ENCODE measurements at places on chromosomes 5 and 9. TPM values are rescaled to one million over a fixed set of nuclear protein-coding genes. Genes with fewer than 3 reads are reported as not detected.

Gene ASPN
- total RNA-seq = 13.6 TPM

DNA sequence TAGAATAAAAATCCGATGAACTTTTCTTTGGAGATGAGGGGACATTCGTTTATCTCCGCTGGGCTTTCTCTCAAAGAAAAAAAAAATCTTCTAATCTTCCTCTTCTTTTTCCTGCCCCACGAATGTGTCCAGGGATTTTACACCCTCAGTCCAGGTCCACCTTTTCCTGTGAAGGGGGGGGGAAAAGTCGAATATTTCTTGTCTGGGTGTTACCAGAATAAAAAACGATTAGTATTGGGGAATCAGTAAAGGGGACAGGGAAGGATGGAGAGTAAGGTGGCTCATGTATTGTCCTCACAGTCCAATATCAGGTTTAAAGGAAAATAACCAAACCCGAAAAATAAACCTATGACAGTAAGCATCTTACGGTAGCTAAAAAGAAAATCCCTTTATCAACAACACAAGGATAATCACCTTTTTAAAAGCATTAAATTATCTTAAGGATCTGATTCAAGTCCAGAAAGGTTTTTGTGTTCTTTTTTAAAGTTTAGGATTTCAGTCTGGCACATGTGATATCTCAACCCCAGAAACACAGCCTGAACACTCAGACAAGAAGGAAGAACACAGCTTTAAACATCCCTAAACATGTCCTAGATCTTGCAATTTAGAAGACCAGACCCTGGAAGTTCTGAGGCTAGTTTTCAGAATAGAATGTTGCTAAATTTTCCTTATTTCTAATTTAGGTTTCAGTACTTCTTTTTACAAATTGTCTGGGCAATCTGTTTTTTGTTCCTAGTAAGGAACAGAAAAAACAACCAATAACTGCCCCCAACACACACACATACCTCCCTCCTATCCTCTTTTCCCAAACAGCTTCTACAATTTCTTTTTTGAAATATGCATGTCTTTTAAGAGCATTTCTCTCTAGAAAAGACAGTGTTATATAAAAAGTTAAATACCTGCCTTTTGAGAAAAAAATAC lies 1.2 kb downstream of the ZNF608 start:
- H3K27ac ChIP-seq = peak overlapping the region; percentile 91
- H3K36me3 ChIP-seq = no peaks in the 10 kb centered on the region
- DNase-seq = no peak
- no peaks in the 10 kb centered on the region for H3K27me3 ChIP-seq
- H3K4me1 ChIP-seq = peaks cover 72% of the 10 kb centered on the region

DNA sequence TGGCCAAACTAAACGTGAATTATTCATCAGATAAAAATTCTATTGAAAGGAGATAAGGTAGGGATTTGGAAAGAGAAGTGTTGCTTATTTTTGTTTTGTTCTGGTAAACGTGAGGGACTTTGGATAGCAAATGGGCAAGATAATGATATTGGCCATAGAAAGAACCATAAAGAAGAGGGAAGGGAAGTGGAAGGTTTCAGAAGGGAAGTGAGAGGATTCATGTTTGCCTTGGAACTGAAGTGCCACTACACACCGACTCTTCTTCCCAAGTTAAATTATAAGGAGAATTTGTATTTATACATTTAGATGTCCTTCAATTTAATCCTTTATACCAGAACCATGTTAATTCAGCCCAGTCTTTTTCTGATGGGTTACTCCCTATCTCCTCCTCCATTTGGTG lies 42.1 kb upstream of the TAF11L2 start:
- DNase-seq = no peak
- H3K4me1 ChIP-seq = no peaks in the 10 kb centered on the region
- no peak overlapping the region for H3K27ac ChIP-seq
- H3K27me3 ChIP-seq = no peaks in the 10 kb centered on the region
- H3K4me3 ChIP-seq = no peak overlapping the region
- H3K36me3 ChIP-seq = no peaks in the 10 kb centered on the region

- DNase-seq = no peak
- H3K27me3 ChIP-seq = no peaks in the 10 kb centered on the region
- H3K27ac ChIP-seq = peak overlapping the region; percentile 21
- peaks cover 7% of the 10 kb centered on the region for H3K4me1 ChIP-seq
- no peaks in the 10 kb centered on the region for H3K36me3 ChIP-seq
These were observed 200.2 kb downstream of the SLIT3 start for GRCh38 chr5:169100735-169101075.

DNA sequence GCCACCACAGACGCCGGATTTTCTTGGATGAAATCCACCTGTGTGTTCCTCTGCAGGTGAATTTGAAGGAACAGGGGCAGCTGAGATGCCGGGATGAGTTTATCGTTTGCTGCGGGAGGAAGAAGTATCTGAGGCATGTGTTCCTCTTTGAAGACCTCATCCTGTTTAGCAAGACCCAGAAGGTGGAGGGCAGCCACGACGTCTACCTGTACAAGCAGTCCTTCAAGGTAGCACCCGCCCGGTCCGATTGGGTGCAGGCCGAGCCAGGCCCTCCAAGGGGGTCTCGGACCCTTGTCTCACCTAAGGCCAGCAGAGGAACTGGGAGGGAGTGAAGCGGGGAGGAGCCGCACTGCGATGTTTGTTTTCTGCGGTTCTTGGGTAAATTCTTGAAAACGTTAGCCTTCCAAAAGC lies 18.4 kb upstream of the LRRC14B start:
- H3K36me3 ChIP-seq = no peaks in the 10 kb centered on the region
- H3K4me1 ChIP-seq = peaks cover 4% of the 10 kb centered on the region

DNA sequence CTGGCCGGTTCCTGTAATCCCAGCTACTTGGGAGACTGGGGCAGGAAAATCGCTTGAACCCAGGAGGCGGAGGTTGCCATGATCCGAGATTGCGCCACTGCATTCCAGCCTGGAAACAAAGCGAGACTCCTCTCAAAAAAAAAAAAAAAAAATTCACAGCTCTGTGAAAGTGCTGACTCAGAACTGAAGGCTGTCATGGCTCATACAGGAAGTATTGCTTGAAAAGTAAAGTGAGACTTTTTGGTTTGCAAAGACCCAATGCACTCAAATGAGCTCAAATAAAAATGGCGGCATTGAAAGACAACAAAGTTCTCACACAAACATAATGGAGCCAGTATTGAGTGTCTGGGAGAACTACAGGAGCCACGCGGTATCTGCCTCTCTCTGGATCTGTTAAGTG lies 202.1 kb downstream of the FBXL7 start:
- no peak overlapping the region for H3K4me3 ChIP-seq
- H3K36me3 ChIP-seq = no peaks in the 10 kb centered on the region
- H3K27ac ChIP-seq = no peak overlapping the region
- no peak for DNase-seq
- no peaks in the 10 kb centered on the region for H3K27me3 ChIP-seq

Gene MEIKIN
- total RNA-seq = not detected

GRCh38 chr9:2390028-2390427 lies 231.6 kb upstream of the VLDLR start:
- H3K27me3 ChIP-seq = no peaks in the 10 kb centered on the region
- H3K4me1 ChIP-seq = no peaks in the 10 kb centered on the region
- H3K36me3 ChIP-seq = no peaks in the 10 kb centered on the region

Gene BTNL8
- total RNA-seq = 0.34 TPM

DNA sequence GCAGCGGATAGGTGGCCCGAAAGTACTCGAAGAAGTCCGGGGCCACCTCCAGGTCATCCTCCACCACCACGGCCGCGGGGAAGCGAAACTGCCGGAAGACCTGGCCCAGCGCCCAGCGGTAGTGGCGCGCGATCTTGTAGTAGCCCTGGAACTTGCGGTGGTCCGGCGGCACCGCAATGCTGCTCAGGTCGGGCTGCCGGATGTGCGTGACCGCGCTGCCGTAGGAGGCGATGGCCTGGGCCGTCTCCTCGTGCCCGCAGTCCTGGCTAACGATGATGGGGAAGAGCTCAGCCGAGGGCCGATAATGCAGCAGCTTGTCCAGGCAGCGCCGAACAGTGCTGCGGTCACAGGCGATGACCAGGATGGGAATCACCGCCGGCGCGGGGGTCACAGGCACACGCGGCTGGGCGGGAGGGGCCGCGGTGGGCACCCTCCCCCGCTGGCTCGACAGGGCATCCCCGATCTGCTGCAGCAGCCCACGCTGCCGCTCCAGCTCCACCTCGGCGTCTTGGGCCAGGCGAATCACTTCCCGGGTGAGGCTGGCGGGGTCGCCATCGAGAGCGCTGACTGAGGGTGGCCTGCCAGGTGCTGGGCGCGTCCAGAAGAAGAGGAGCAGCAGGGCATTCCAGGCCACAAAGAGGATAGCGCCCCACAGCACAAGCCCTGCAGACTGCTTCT lies 10.2 kb downstream of the MGAT1 start:
- no peak overlapping the region for H3K4me3 ChIP-seq
- H3K4me1 ChIP-seq = peaks cover 31% of the 10 kb centered on the region
- peak; percentile 53 for DNase-seq
- peaks cover 38% of the 10 kb centered on the region for H3K36me3 ChIP-seq
- H3K27ac ChIP-seq = no peak overlapping the region

Gene PRKAA1
- total RNA-seq = 85.0 TPM

GRCh38 chr9:127395497-127396252 lies 1.3 kb upstream of the SLC2A8 start:
- H3K4me3 ChIP-seq = peak overlapping the region; percentile 73
- no peak overlapping the region for H3K27ac ChIP-seq
- peaks cover 28% of the 10 kb centered on the region for H3K4me1 ChIP-seq
- peaks cover 14% of the 10 kb centered on the region for H3K36me3 ChIP-seq
- no peaks in the 10 kb centered on the region for H3K27me3 ChIP-seq
- no peak for DNase-seq

GRCh38 chr9:6781476-6781875 lies 23.7 kb downstream of the KDM4C start:
- H3K4me3 ChIP-seq = no peak overlapping the region
- DNase-seq = no peak
- peaks cover 52% of the 10 kb centered on the region for H3K4me1 ChIP-seq
- H3K36me3 ChIP-seq = no peaks in the 10 kb centered on the region

DNA sequence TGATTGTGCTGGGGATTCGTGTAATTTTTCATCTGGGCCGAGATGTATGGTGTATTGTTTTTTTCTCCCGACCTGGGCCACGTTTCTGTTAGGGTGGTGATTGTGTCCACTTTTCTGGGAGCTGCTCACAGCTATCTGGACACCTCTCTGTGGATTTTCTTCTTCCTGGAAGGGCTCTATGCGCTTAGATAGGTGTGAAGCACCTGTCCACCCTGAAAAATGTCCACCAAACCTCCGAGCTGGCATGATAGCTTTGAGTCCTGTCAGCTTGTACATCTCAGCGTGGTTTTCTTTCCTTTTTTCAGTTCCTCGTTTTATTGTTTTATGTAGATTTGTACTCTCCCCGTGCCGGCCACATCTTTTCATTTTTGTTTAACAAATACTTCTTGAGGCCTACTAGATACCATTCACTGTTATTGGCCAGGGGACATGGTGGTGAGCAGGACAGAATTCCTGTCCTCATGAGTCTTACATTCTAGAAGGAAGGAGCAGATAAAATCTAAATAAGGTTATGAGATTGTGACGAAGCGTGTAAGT lies 1.1 kb downstream of the UGCG start:
- no peak for DNase-seq
- H3K36me3 ChIP-seq = no peaks in the 10 kb centered on the region

DNA sequence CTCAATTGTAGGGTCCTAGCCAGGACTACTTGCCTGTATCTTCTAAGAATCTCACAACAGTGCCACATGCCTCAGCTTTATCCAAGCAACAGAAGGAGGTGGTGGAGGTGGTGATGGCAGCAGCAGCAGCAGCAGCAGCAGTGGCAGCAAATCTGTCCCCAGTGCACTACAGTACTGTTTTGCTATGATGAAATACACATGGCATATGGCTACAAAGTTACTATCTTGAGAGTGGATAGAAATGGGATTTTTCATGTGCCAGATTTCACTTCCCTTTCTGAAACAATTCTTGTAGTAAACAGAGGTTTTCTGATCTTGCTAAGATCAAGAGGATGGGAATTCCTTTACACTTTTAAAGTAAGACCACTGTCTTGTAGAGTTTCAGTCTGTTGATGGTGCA lies 8.1 kb upstream of the CYSTM1 start:
- no peak overlapping the region for H3K4me3 ChIP-seq
- H3K4me1 ChIP-seq = no peaks in the 10 kb centered on the region
- no peak overlapping the region for H3K27ac ChIP-seq
- no peaks in the 10 kb centered on the region for H3K27me3 ChIP-seq

DNA sequence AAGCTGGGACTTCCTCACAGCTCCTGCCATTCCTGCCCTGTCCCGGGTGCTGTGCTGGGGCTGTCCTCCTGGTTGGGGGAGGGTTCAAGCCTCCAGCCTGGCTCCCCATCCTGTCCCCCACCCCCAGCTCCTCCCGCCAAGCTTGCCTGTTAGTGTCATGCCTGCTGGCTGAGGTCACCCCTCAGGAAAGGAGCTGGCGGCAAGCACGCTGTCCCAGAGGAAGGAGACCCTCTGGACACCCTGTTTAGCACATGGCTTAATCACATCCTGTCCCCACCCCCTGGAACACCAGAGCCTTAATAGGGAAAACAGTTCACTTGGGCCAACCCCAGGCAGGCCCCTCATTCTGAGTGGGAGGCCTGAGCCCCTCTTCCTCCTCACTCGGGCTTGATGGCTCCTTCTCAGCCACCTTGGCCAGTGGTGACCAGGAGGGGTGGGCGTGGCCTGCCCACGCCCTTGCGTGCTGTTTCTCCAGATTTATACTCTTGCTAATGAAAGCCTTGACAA lies 9.2 kb upstream of the PHYHD1 start:
- no peaks in the 10 kb centered on the region for H3K27me3 ChIP-seq
- H3K4me3 ChIP-seq = no peak overlapping the region
- peaks cover 77% of the 10 kb centered on the region for H3K4me1 ChIP-seq
- no peak for DNase-seq
- H3K27ac ChIP-seq = peak overlapping the region; percentile 63

GRCh38 chr9:124284237-124284831 lies 26.6 kb downstream of the NEK6 start:
- no peaks in the 10 kb centered on the region for H3K27me3 ChIP-seq
- H3K4me3 ChIP-seq = no peak overlapping the region

Gene PNPLA7
- total RNA-seq = 4.2 TPM

GRCh38 chr9:98806394-98807035 lies 955 bp upstream of the GALNT12 start:
- H3K4me1 ChIP-seq = peaks cover 80% of the 10 kb centered on the region
- H3K36me3 ChIP-seq = no peaks in the 10 kb centered on the region
- H3K27ac ChIP-seq = peak overlapping the region; percentile 85
- peak overlapping the region; percentile 62 for H3K4me3 ChIP-seq

GRCh38 chr5:157917491-157917890 lies 58.5 kb upstream of the CLINT1 start:
- no peak for DNase-seq
- peaks cover 28% of the 10 kb centered on the region for H3K4me1 ChIP-seq
- H3K36me3 ChIP-seq = no peaks in the 10 kb centered on the region
- no peak overlapping the region for H3K4me3 ChIP-seq

- H3K36me3 ChIP-seq = no peaks in the 10 kb centered on the region
- H3K4me1 ChIP-seq = peaks cover 3% of the 10 kb centered on the region
- DNase-seq = no peak
- H3K27me3 ChIP-seq = no peaks in the 10 kb centered on the region
- H3K27ac ChIP-seq = no peak overlapping the region
These were observed 57.8 kb upstream of the LARP1 start for GRCh38 chr5:154697371-154697770.

- peak overlapping the region; percentile 67 for H3K27ac ChIP-seq
- no peak overlapping the region for H3K4me3 ChIP-seq
- no peaks in the 10 kb centered on the region for H3K27me3 ChIP-seq
- no peak for DNase-seq
These were observed 361.1 kb downstream of the DEPDC1B start for GRCh38 chr5:60338846-60339245.

- no peak overlapping the region for H3K27ac ChIP-seq
- no peak overlapping the region for H3K4me3 ChIP-seq
- no peaks in the 10 kb centered on the region for H3K27me3 ChIP-seq
- no peaks in the 10 kb centered on the region for H3K4me1 ChIP-seq
- H3K36me3 ChIP-seq = no peaks in the 10 kb centered on the region
- no peak for DNase-seq
These were observed 525.8 kb downstream of the AGTPBP1 start for GRCh38 chr9:85215961-85216360.

All from esophagus muscularis mucosa (tissue), 4 donors.